Suprapubic skin (tissue), 4 donors: ENCODE measurements at places on chromosomes 13 and 19.

DNA sequence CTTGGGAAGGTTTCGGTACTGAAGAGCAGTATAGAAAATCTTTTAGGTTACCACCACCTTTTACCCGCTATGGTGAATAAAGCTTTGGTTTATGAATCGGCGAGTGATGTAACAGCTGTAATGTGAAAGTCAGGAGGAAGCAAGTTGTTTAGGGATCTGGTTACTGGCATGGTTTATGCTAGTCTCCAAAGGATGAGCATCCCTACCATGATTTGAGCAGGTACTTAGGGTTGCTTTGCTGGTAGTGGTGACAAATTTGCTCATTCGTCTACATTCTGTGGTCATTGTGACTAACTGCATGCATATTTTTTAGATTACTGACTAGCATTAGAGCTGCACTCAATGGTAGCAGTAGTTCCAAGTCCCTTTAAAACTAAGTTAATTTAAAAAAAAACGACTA, 104.1 kb downstream of the FRY start:
- H3K4me3 ChIP-seq, result no peak overlapping the region
- no peak for DNase-seq
- H3K36me3 ChIP-seq, result no peaks in the 10 kb centered on the region
- H3K27me3 ChIP-seq, result no peaks in the 10 kb centered on the region
- no peaks in the 10 kb centered on the region for H3K4me1 ChIP-seq

DNA sequence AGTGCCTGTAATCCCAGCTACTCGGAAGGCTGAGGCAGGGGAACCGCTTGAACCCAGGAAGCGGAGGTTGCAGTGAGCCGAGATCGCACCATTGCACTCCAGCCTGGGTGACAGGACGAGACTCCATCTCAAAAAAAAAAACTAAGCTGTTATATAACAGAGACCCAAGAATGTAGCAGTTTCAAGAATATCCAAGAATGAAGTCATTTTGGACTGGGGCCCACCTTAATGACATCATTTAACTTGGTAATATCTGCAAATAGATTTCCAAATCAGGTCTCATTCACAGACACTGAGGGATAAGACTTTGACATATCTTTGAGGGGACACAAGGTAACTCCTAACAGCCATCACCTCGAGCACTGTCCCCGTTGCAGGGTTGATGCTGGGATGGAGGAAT, 36.5 kb upstream of the MRI1 start:
- DNase-seq, result no peak
- H3K27ac ChIP-seq, result no peak overlapping the region
- no peak overlapping the region for H3K4me3 ChIP-seq
- no peaks in the 10 kb centered on the region for H3K36me3 ChIP-seq
- no peaks in the 10 kb centered on the region for H3K27me3 ChIP-seq

- DNase-seq, result no peak
- no peak overlapping the region for H3K4me3 ChIP-seq
- no peaks in the 10 kb centered on the region for H3K27me3 ChIP-seq
- no peak overlapping the region for H3K27ac ChIP-seq
- peaks cover 4% of the 10 kb centered on the region for H3K4me1 ChIP-seq
Observed at GRCh38 chr13:43266936-43267615, 243.7 kb downstream of the DNAJC15 start.

GRCh38 chr13:81987677-81988357, 1646.9 kb upstream of the SPRY2 start:
- H3K36me3 ChIP-seq, result no peaks in the 10 kb centered on the region
- H3K4me1 ChIP-seq, result no peaks in the 10 kb centered on the region
- no peak for DNase-seq

DNA sequence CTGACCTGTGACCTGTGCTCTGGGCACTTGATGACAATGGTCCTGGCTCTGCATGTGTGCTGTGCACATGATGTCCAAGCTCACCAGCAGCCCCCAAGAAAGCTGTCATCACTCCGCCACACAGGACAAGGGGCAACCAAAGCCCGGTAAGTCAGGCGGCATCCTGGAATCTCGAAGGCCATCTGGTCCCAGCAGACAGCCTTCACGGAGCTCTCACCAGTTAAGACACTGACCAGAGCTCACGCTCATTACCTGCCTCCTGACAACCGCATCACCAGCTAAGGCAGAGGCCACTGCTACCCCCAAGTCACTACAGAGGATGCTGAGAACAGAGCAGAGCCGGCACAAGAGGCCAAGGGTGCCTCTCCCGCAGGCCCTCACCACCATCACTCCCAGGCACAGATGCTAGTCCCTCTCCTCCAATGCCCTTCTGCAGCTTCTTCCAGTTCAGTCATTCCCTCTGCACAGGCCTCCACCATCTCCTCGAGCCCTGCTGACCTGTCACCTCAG, 10.6 kb downstream of the PPP6R1 start:
- H3K4me1 ChIP-seq, result peaks cover 50% of the 10 kb centered on the region
- no peaks in the 10 kb centered on the region for H3K27me3 ChIP-seq
- no peak for DNase-seq
- peaks cover 42% of the 10 kb centered on the region for H3K36me3 ChIP-seq
- H3K27ac ChIP-seq, result no peak overlapping the region

- peaks cover 89% of the 10 kb centered on the region for H3K27me3 ChIP-seq
- H3K27ac ChIP-seq, result no peak overlapping the region
- peak overlapping the region; percentile 34 for H3K4me3 ChIP-seq
- no peaks in the 10 kb centered on the region for H3K36me3 ChIP-seq
- DNase-seq, result peak; percentile 52
Observed at GRCh38 chr13:112073245-112074138, 6.5 kb downstream of the SOX1 start.

DNA sequence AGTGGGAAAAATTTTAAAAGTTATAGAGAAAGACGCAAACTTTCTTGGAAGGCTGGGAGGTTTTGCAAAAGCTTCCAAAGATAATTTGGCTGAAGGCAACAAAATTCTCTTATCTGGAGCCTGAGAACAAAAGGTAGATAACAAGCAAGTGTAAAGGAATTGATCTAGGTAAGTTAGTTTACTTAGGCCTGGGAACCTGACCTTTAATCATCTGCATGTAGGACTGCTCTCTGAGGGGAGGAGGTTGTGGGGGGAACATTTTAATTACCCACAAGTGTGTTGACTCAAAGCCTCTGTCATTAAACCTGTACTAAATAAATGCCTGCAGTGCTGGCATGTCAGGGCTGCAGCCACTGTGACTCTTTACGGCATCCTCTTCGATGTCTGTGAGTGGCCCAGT, 532.3 kb upstream of the SLITRK5 start:
- H3K4me3 ChIP-seq, result no peak overlapping the region
- no peak for DNase-seq
- H3K27ac ChIP-seq, result no peak overlapping the region
- no peaks in the 10 kb centered on the region for H3K4me1 ChIP-seq
- H3K36me3 ChIP-seq, result no peaks in the 10 kb centered on the region
- no peaks in the 10 kb centered on the region for H3K27me3 ChIP-seq

GRCh38 chr13:110046811-110047210, 260.1 kb downstream of the COL4A1 start:
- DNase-seq, result no peak
- no peak overlapping the region for H3K27ac ChIP-seq
- no peak overlapping the region for H3K4me3 ChIP-seq
- H3K36me3 ChIP-seq, result no peaks in the 10 kb centered on the region
- no peaks in the 10 kb centered on the region for H3K4me1 ChIP-seq
